ENCODE measurements at places on chromosomes 7 and 10.

- no peak for DNase-seq
These were observed 129.1 kb downstream of the EXOC4 start for GRCh38 chr7:133381965-133382364.

GRCh38 chr10:82867056-82867455 is 992.1 kb downstream of the NRG3 start:
- DNase-seq = no peak

- no peak for DNase-seq
These were observed 5.1 kb downstream of the TLX1 start for GRCh38 chr10:101136007-101136707.

- no peak for DNase-seq
These were observed 70.1 kb downstream of the CHCHD3 start for GRCh38 chr7:133011746-133012145.

GRCh38 chr7:7672545-7673239 is 32.1 kb downstream of the UMAD1 start:
- DNase-seq = no peak

GRCh38 chr10:114632869-114633715 is 25.0 kb downstream of the ABLIM1 start:
- no peak for DNase-seq

- no peak for DNase-seq
These were observed 688.4 kb downstream of the REEP3 start for GRCh38 chr10:64209561-64209960.

DNA sequence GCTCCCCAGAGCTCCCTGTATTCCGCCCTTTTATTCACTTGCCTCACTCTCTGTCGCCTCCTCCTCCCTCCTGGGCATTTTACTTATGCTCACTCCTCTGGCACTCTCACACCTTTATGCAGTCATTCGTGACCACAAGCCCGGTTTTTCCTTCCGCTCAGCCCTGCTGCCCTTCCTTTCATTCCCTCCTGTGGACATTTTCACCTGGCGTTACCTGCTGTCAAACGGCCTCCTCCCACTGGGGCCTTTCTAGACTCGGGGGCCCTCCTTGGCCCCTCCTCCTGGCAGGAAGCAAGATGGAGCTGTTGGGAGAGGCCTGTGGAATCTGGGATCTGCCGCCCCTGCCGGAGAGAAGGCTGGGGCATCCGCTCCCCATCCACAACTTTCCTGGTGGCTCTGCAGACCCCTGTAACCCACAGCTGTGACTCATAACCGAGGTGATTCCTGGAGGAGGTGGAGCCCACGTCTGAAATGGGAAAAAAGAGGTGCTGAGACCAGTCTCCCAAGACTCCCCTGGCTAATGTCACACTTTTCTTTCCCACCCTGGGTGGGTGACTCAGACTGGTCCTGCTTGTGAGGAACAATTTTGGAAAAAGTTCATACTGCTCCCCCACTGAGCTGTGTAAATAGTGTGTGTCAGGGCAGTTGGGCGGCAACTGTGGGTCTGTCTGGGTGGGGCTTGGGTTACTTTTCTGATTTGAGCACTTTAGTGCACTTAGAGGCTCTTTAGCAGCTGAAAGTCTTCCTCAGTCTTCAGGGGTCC is 1.2 kb downstream of the VCL start:
- no peak for DNase-seq

DNA sequence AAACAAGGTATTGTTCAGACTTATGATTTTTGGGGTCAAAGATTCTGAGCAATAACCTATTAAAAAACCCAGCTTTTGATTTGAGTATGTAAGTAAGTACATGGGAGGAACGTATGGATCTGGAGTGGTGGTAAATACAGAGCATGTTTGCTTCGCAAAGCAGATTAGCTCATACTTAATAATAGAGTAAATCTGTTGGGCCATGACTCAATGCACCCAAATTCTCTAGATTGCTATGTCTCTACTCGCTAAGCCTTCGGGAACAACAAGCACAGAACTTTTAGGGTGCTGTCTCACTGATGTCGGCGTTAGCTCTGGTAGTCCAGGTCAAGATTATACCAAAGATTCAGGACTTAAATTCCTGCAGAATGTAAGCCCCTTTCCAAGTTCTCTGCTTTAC is 807 bp upstream of the MINPP1 start:
- no peak for DNase-seq

GRCh38 chr10:104043854-104044253 is 41.8 kb downstream of the COL17A1 start:
- DNase-seq = no peak

DNA sequence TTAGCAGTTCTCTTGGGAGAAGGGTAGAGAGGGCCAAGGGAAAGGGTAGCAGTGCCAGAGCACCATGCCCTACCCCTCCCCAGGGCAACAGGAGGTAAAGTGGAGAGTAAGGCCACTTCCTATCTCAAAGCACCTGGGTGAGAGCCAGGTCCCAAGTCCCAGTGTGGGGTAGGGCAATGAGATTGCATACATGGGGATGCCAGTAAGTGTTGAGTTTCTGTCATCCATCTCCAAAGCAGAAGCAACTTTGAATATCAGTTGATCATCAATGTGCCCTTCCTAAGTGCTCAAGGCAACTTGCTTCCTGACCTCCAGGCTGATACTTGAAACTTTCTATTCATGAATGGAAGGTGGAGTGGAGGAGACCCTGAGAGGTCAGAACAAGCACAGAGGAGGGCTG is 2.2 kb upstream of the CAMK2G start:
- no peak for DNase-seq

GRCh38 chr10:87767253-87767652 is 50.8 kb downstream of the ATAD1 start:
- DNase-seq = no peak

GRCh38 chr10:5532618-5533097 is 7.9 kb downstream of the CALML3 start:
- no peak for DNase-seq

GRCh38 chr10:130834170-130834569 is 477.4 kb downstream of the TCERG1L start:
- DNase-seq = no peak

DNA sequence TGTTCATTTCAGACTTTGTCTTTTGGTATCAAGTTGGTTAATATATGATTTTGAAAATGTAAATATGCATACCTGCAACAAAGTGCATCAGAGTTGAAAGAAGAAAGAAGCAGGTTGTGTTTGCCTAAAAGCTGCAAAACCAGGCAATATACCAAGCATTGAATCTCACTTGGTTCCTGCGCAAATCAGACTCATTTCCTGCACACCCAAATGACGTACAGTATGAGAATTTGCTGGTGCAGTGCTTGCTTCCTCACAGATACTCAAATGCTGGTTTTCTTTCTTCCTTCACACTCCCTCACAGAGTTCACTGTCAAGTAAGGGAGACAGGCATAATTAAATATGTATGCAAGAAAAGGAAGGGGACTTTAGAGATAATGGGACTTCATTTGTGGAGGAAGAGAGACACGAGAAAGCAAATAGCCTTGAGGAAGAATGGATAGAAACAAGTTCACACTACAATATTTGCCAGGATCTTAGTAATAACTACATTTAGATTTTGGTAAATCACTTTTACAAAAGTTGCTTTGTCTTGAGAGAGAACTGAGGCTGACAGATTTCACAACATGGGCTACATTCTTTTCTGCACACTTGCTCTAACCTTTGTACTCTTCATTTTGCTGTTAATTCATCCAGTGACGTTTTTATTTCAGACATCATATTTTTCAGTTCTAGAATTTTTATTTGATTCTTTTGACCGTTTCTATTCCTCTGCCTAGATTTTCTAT is 56.9 kb upstream of the AOAH start:
- DNase-seq = no peak

- DNase-seq = peak; percentile 99
These were observed 731 bp downstream of the LANCL2 start for GRCh38 chr7:55365675-55366460.

DNA sequence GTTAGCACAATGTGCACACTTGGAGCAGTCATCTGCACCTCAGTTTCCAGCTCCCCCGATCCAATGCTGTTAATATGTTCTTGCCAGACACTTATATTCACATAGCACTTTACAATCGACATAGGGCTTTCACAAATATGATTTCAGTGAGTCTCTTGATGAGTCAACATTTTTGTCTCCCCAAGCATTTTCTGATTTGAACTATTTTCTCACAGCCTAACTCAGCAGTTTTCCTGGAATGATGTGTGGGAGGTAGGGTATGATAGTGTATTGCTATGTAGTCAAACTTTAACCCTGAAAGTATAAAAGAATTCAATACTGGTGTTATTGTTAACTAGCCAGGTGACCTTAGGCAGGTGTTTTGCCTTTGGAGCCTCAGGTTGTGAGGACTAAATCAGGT is 82.5 kb upstream of the LRGUK start:
- no peak for DNase-seq

GRCh38 chr10:118568327-118568848 is 27.1 kb downstream of the PRLHR start:
- no peak for DNase-seq

GRCh38 chr7:36473454-36474282 is 84.0 kb downstream of the ANLN start:
- no peak for DNase-seq

DNA sequence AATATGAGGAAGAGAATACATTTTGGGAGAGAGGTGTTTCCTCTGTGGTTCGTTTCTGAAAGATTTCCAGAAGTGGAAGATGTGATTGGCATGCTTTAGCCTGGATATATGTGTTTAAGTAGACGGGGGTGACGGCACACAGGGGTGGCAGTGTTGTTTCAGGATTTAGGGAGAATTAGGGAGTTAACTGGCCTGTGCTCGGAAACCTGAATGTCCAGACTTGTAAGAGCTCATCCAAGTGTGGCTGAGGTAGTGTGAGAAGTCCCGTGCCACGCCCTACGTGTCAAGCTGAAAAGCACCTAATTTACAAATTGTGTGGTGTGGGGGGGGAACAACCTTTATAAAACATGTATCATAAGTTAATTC is 1.1 kb downstream of the RALA start:
- DNase-seq = peak; percentile 21

GRCh38 chr10:15401382-15401781 is 30.3 kb upstream of the FAM171A1 start:
- no peak for DNase-seq

DNA sequence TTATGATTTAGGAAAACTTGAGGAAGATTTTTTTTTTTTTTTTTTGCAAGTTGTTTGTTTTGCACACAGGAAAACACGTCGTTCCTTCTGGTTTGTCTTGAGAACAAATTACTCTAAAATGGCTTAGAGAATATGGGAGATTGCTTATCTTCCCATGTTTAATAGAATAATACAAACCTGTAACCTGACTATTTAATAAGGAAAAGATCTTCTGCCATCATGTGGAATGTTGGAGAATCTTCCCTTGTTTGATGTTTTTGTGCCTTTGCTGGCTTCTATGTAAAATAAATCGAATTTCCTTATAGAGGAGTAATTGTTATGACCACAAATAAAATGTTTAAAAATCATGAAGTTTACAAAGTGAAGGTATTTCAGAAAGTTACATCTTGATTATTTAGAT is 818.8 kb downstream of the GATA3 start:
- DNase-seq = no peak

DNA sequence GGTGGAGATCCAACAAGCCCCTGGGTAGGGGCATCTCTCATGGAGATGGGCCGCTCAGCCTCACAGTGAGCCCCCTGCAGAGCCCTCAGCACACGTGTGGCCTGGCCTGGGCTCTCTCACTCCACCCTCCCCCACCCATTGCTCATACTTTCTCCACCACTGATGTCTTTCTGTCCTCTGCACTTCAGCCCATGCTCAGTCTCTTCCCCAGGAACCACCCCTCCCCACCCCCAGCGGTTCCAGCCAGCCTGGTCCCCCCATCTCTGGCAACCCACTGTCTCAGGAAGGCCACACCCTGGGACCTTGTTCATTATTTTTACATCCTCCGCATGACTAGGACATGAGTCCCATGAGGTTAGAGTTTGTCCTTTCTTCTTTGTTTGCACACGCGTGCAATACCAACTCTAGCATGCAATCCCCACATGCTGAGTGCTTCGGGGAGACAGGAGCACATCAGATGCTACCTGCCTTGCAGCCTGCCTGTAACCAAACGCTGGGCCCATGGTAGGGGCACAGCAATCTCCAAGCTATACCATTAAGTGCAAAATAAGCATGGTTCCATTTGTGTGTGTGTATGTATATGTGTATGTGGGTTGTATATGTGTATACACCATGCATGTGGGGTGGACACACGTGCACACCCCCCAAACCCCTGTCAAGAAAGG is 408.4 kb upstream of the FOXK1 start:
- no peak for DNase-seq

DNA sequence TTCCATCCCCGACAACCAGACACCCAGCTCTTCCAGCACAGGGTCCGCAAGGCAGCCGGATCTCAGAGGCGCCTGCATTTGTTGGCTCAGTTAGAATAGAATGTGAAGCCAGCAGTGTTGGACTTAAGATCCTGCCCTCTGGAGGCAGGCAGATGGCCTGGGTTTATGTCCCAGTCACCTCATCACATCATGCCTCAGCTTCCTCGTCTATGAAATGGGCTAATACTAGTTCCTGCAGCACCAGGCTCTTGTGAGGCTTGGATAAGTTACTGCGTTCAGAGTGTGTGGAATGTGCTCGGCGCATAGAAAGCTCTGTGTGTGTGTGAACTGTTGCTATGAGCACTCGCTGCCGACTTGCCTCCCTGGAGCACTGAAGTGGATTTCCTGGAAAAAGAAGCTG is 202.5 kb upstream of the GPR26 start:
- no peak for DNase-seq

DNA sequence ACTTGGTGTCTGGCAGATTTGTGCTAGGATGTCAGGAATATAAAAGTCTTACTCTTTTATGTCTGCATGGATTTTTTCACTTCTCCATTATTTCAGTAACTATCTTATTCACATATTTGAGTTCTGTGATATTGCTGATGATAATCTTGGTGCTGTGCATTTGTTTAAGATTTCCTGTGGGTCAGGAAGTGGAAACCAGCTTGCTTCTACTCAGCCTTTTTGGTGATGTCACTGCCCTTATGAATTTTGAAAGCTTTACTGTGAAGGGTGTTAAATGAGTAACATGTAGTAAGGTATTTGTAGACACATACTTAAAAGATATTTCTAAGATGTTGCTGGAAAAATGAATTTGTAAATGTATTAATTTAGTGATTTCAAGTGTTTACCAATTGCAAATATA is 69.5 kb upstream of the VOPP1 start:
- no peak for DNase-seq

DNA sequence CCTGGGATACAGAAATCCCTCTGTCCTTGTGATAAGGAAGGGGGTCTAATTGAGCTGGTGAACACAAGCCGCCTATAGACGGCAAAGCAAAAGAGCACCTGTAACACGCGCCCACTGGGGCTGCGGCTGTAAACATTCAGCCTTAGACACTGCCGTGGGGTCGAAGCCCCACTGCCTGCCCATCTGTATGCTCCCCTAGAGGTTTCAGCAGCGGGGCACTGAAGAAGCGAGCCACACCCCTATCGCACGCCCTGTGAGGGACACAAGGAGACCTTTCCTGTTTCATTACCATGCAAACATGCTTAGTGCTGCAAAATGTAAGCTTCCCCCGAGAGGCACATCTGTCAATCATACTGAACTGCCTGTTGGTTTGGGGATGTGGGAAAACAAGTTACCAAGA is 82.1 kb downstream of the NRP1 start:
- no peak for DNase-seq

- DNase-seq = no peak
These were observed 133.3 kb downstream of the MPP7 start for GRCh38 chr10:28169525-28169924.

- DNase-seq = no peak
These were observed 123.2 kb downstream of the HERPUD2 start for GRCh38 chr7:35571611-35572240.

Data from activated B cell treated with CpG ODN at 0.5 μM for 24 hours (primary cell).